ENCODE measurements at places on chromosomes 3 and 15. TPM values are rescaled to one million over a fixed set of nuclear protein-coding genes. Genes with fewer than 3 reads are reported as not detected.

- H3K27ac ChIP-seq: peak overlapping the region; percentile 19
- H3K36me3 ChIP-seq: peaks cover 46% of the 10 kb centered on the region
- no peaks in the 10 kb centered on the region for H3K4me1 ChIP-seq
- DNase-seq: no peak
- no peaks in the 10 kb centered on the region for H3K27me3 ChIP-seq
- H3K4me3 ChIP-seq: no peak overlapping the region
These were observed 43.9 kb downstream of the TLE3 start for GRCh38 chr15:70053716-70054229.

DNA sequence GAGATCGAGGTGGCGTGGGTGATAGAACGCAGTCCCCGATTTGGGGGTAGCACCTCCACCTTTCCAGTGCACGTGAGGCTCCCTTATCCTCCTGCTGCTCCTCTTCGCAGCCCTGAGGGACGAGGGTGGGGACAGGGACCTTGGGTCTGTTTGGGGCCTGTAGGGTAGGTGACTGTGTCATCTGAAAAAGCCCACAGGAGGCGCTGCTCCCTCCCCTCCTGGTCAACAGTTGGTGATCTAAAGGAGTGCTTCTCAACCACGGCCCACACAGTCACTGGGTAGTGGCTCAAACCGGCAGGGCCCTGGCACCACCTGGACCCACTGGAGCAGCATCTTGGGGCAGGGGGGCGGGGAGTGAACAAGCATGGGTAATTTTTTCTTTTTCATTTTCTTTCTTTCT, 7.1 kb downstream of the LRRK1 start:
- no peak overlapping the region for H3K4me3 ChIP-seq
- no peak for DNase-seq
- H3K4me1 ChIP-seq: peaks cover 9% of the 10 kb centered on the region
- no peak overlapping the region for H3K27ac ChIP-seq

GRCh38 chr3:146640361-146640760, 35.2 kb upstream of the PLSCR5 start:
- peaks cover 4% of the 10 kb centered on the region for H3K27me3 ChIP-seq
- H3K4me3 ChIP-seq: no peak overlapping the region
- DNase-seq: no peak
- no peak overlapping the region for H3K27ac ChIP-seq

- H3K36me3 ChIP-seq: no peaks in the 10 kb centered on the region
- peaks cover 14% of the 10 kb centered on the region for H3K27me3 ChIP-seq
- no peak overlapping the region for H3K27ac ChIP-seq
- no peak overlapping the region for H3K4me3 ChIP-seq
- DNase-seq: no peak
- no peaks in the 10 kb centered on the region for H3K4me1 ChIP-seq
These were observed 522.1 kb upstream of the TGFBR2 start for GRCh38 chr3:30084316-30084715.

GRCh38 chr3:45020534-45020933, 5.6 kb upstream of the CLEC3B start:
- H3K27ac ChIP-seq: peak overlapping the region; percentile 0
- no peaks in the 10 kb centered on the region for H3K27me3 ChIP-seq
- no peak overlapping the region for H3K4me3 ChIP-seq
- DNase-seq: no peak
- peaks cover 13% of the 10 kb centered on the region for H3K4me1 ChIP-seq

GRCh38 chr15:59453474-59454215, 15.7 kb downstream of the FAM81A start:
- no peaks in the 10 kb centered on the region for H3K4me1 ChIP-seq
- H3K27ac ChIP-seq: no peak overlapping the region
- H3K27me3 ChIP-seq: no peaks in the 10 kb centered on the region
- no peak overlapping the region for H3K4me3 ChIP-seq

GRCh38 chr3:131914090-131914691, 120.6 kb downstream of the CPNE4 start:
- H3K27ac ChIP-seq: no peak overlapping the region
- H3K36me3 ChIP-seq: no peaks in the 10 kb centered on the region
- no peak overlapping the region for H3K4me3 ChIP-seq
- DNase-seq: no peak

GRCh38 chr3:73624821-73625665, at the start of gene PDZRN3:
PDZRN3 (minus strand) TSS chr3:73624941.
- no peaks in the 10 kb centered on the region for H3K36me3 ChIP-seq
- no peak within 1 kb of the TSS for H3K27ac ChIP-seq
- H3K4me1 ChIP-seq: no peaks in the 10 kb centered on the region
- DNase-seq: no peak
- peaks cover 14% of the 10 kb centered on the region for H3K27me3 ChIP-seq
- H3K4me3 ChIP-seq: no peak within 1 kb of the TSS

GRCh38 chr3:158152186-158152585, 42.3 kb downstream of the RSRC1 start:
- no peaks in the 10 kb centered on the region for H3K27me3 ChIP-seq
- peaks cover 25% of the 10 kb centered on the region for H3K36me3 ChIP-seq
- peak; percentile 11 for DNase-seq
- H3K4me3 ChIP-seq: no peak overlapping the region
- H3K27ac ChIP-seq: no peak overlapping the region

DNA sequence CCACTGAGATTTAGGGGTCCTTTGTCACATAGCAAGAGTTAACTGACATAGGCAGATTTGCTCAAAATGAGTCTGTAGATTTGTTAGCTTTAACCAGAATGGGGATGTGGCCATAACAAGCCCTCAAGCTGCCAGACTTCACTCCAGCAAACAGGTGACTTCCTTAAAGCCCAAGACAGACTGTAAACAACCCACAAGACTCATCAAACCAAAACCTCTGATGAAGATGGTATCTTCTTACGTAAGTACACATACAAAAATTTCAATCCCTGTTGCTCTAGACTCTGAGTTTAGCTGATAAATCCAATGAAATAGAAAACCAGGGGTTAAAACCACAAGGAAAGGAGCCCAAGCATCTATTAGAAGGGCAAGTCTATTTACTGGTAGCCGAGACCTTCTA, 18.2 kb upstream of the ZBTB20 start:
- no peak for DNase-seq
- H3K36me3 ChIP-seq: peaks cover 4% of the 10 kb centered on the region
- H3K27ac ChIP-seq: peak overlapping the region; percentile 73
- H3K4me3 ChIP-seq: no peak overlapping the region
- no peaks in the 10 kb centered on the region for H3K27me3 ChIP-seq

GRCh38 chr3:27385504-27385903, 16.3 kb upstream of the NEK10 start:
- H3K36me3 ChIP-seq: peaks cover 18% of the 10 kb centered on the region
- H3K4me1 ChIP-seq: no peaks in the 10 kb centered on the region
- H3K27ac ChIP-seq: no peak overlapping the region
- no peaks in the 10 kb centered on the region for H3K27me3 ChIP-seq

GRCh38 chr3:157754451-157754850, 251.2 kb upstream of the VEPH1 start:
- no peaks in the 10 kb centered on the region for H3K27me3 ChIP-seq
- H3K27ac ChIP-seq: no peak overlapping the region
- no peaks in the 10 kb centered on the region for H3K4me1 ChIP-seq
- H3K4me3 ChIP-seq: no peak overlapping the region
- no peaks in the 10 kb centered on the region for H3K36me3 ChIP-seq

- no peak overlapping the region for H3K4me3 ChIP-seq
- H3K36me3 ChIP-seq: no peaks in the 10 kb centered on the region
- H3K27me3 ChIP-seq: peaks cover 6% of the 10 kb centered on the region
These were observed 41.6 kb upstream of the CNOT10 start for GRCh38 chr3:32643354-32643753.

GRCh38 chr3:57048052-57048671, 12.3 kb upstream of the SPATA12 start:
- H3K4me1 ChIP-seq: no peaks in the 10 kb centered on the region
- DNase-seq: no peak
- no peaks in the 10 kb centered on the region for H3K36me3 ChIP-seq
- no peaks in the 10 kb centered on the region for H3K27me3 ChIP-seq
- H3K27ac ChIP-seq: no peak overlapping the region

GRCh38 chr3:124992041-124992440, 57.5 kb upstream of the MUC13 start:
- H3K36me3 ChIP-seq: peaks cover 23% of the 10 kb centered on the region
- H3K27ac ChIP-seq: no peak overlapping the region
- no peak overlapping the region for H3K4me3 ChIP-seq
- DNase-seq: no peak

DNA sequence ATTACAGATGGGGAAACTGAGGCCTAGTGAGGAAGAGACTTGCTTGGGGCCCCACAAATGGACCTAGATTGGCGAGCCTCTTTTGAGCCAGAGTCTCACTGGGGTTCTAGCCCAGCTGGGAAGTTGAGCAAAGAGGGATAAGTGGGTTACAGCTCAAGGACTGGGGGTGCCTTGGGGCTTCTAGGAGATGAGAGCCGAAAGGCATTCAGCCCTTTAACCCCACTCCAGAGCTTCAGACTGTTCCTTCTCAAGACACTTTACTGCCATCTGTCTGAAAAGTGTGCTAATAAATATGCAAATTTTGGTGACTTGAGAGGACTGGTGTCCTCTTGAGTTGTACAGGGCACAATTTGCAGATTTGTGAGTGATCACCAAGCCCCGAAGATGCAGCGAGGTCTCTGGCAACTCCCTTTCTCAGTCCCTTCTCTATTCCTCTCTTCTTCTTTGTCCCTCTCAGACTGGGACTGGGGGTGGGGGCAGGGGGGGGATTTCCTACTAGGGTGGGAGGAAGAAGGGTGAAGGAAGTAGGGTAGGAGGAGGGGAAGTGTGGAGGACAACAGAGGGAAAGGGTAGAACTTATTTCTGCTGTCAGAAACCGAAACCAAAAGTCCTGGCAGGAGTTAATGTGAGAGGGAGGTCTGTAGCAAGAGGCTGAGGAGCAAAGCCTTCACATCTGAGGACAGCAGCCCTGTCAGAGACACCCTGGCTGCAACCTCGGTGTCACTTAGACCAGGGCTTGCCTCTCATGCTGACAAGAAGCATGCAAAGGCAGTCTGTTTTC, 16.2 kb upstream of the ANKDD1A start:
- DNase-seq: peak; percentile 45
- no peaks in the 10 kb centered on the region for H3K27me3 ChIP-seq
- peaks cover 3% of the 10 kb centered on the region for H3K36me3 ChIP-seq
- peak overlapping the region; percentile 99 for H3K27ac ChIP-seq

- no peak for DNase-seq
- H3K36me3 ChIP-seq: no peaks in the 10 kb centered on the region
- H3K4me1 ChIP-seq: no peaks in the 10 kb centered on the region
- no peak overlapping the region for H3K27ac ChIP-seq
- peaks cover 3% of the 10 kb centered on the region for H3K27me3 ChIP-seq
These were observed 10.3 kb downstream of the CCDC54 start for GRCh38 chr3:107387555-107387954.

GRCh38 chr15:86236356-86237110, 156.9 kb downstream of the AGBL1 start:
- H3K27me3 ChIP-seq: peaks cover 22% of the 10 kb centered on the region
- H3K36me3 ChIP-seq: no peaks in the 10 kb centered on the region
- DNase-seq: no peak

DNA sequence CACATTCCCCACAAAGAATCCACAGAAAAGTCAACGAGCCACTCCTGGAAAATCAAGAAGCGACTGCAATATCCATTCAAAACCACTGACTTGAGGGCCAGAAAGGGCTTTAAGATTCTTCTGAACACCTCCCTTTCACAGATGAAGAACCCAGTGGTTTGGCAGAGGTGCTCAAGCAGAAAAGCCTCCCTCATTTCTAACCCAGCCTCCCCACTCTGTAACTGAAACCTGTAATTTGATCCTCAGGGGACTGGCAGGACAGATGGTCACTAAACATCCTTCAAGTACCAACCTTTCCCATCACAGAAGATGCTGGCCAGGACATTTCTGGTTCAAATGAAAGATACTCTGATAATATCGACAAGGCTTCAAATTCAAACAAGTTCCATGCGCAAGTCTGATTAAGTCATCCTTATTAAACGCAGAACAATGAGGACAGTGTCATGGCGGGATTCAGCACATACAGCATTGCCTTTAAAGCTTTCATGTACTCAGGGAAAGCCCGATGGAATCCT, 5.5 kb downstream of the SEMA5B start:
- H3K4me3 ChIP-seq: no peak overlapping the region
- no peak overlapping the region for H3K27ac ChIP-seq
- H3K4me1 ChIP-seq: peaks cover 7% of the 10 kb centered on the region

GRCh38 chr15:96767703-96768434, 437.4 kb downstream of the NR2F2 start:
- H3K27me3 ChIP-seq: no peaks in the 10 kb centered on the region
- H3K27ac ChIP-seq: no peak overlapping the region
- H3K36me3 ChIP-seq: no peaks in the 10 kb centered on the region
- H3K4me3 ChIP-seq: no peak overlapping the region
- no peak for DNase-seq
- no peaks in the 10 kb centered on the region for H3K4me1 ChIP-seq

DNA sequence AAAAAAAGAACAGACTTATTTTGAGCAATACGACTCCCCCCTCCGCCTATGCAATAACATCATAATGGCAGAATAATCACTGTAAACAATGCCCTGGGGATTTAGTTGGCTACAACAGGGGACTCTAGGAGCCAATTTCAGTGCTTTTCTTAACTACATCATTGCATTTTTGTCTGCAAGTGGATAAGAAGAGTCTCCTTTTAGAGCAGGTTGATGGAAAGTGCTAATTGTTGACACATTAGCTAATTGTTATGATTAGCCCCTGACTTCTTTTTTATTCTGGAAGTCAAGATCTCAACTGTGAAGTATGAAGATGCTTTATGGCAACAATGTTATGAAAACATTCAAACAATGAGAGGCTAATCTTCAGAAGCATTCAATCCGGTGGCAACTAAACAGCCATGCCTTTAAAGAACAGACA, 121.2 kb downstream of the MECOM start:
- H3K4me3 ChIP-seq: no peak overlapping the region
- H3K27me3 ChIP-seq: peaks cover 5% of the 10 kb centered on the region
- DNase-seq: no peak
- no peaks in the 10 kb centered on the region for H3K4me1 ChIP-seq
- no peak overlapping the region for H3K27ac ChIP-seq

- DNase-seq: no peak
- peaks cover 25% of the 10 kb centered on the region for H3K4me1 ChIP-seq
- H3K4me3 ChIP-seq: no peak overlapping the region
- H3K27ac ChIP-seq: no peak overlapping the region
- no peaks in the 10 kb centered on the region for H3K27me3 ChIP-seq
These were observed 2.8 kb upstream of the RIOX2 start for GRCh38 chr3:97974996-97975395.

GRCh38 chr3:34408088-34408487, 609.7 kb downstream of the PDCD6IP start:
- H3K27me3 ChIP-seq: no peaks in the 10 kb centered on the region
- H3K4me1 ChIP-seq: no peaks in the 10 kb centered on the region
- no peak overlapping the region for H3K4me3 ChIP-seq
- H3K36me3 ChIP-seq: no peaks in the 10 kb centered on the region
- DNase-seq: no peak

Gene ECE2
- total RNA-seq: not detected

Gene MUSTN1
- total RNA-seq: not detected

Gene CLDN1
- 0.58 TPM for total RNA-seq

Gene SENP7
- total RNA-seq: 11.4 TPM

Gene CX3CR1
- 0.88 TPM for total RNA-seq

Gene PLCB2
- total RNA-seq: 44.6 TPM

Gene RETNLB
- total RNA-seq: not detected

Gene BFSP2
- 1.1 TPM for total RNA-seq

Gene LRRN1
- 1.3 TPM for total RNA-seq

Gene IL17RD
- total RNA-seq: not detected
